ENCODE measurements at places on chromosomes 12 and 14.

DNA sequence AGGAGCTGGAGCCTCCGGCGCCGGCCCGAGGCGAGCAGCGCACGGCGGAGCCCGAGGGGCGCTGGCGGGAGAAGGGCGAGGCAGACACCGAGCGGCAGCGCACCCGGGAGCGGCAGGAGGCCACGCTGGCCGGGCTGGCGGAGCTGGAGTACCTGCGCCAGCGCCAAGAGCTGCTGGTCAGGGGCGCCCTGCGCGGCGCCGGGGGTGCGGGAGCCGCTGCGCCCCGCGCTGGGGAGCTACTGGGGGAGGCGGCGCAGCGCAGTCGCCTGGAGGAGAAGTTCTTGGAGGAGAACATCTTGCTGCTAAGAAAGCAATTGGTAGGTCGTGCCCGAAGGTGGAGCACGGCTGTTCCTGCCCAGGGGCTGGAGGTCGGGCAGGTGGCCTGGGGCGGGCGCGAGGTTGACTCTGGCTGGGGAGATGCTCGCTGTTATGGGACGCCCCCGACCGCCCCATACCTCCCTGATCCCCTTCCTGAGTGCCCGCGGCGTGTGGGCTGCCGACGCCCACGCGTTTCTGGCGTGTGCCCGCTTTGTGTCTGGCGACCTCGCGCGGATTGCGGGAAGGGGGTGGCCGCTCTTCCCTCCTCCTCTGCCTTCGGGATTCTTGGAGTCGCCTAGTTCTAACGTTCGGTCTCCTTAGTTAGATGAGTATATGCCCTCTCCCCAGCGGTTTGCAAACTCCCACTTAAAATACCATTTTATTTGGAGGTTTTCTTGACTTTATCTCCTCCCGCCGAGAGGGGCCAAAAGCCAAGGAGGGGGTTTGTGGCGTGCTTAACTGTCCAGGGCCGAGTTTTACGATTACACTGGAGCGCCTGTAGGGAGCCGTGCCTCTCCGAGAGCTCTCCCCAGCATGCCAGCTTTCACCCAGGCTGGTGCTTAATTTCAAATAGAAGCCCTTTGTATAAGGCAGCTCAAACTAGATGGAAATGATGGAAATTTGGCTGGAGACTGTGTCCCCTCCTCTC lies 752 bp downstream of the DACT1 start:
- peak; percentile 10 for DNase-seq

DNA sequence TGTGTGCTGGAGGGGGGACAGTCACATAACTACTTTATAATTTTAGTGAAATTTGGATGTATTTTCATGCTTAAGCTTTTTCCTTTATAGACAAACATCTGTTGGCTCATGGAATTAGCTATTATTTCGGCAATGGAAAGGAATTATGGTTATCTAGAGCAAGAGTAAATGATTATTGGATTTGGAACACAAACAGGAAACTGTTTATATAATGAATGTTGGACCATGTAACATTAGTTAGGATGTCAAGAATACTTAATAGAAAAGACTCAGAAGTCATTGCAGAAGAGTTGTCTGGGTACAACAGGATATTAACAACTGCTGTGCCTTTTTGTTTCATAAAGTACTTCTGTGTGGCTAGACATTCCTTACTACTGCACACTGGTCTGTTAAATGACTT lies 108.7 kb downstream of the OTOGL start:
- no peak for DNase-seq

DNA sequence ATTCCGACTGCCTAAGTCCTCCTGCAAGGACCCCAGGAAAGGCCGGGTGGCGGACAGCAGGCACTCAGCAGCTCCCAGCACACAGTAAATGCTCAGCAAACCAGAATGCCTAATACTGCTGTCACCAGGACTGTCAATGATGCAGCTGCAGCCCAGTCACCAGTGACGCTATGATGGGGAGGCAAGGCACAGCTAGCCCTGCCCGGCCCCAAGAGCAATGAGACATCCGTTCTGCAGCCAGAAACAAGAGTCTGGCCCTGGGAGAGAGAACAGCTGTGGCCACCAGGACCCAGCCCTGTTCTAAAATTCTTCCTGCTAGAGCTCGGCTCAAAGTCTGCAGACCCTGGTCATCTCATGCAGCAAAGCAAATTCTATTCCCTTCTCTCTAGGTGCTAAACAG lies 69.8 kb downstream of the NCOR2 start:
- peak; percentile 96 for DNase-seq

GRCh38 chr12:14395074-14395778 lies 29.7 kb downstream of the ATF7IP start:
- no peak for DNase-seq

GRCh38 chr14:42200957-42201356 lies 594.3 kb downstream of the LRFN5 start:
- DNase-seq = no peak

DNA sequence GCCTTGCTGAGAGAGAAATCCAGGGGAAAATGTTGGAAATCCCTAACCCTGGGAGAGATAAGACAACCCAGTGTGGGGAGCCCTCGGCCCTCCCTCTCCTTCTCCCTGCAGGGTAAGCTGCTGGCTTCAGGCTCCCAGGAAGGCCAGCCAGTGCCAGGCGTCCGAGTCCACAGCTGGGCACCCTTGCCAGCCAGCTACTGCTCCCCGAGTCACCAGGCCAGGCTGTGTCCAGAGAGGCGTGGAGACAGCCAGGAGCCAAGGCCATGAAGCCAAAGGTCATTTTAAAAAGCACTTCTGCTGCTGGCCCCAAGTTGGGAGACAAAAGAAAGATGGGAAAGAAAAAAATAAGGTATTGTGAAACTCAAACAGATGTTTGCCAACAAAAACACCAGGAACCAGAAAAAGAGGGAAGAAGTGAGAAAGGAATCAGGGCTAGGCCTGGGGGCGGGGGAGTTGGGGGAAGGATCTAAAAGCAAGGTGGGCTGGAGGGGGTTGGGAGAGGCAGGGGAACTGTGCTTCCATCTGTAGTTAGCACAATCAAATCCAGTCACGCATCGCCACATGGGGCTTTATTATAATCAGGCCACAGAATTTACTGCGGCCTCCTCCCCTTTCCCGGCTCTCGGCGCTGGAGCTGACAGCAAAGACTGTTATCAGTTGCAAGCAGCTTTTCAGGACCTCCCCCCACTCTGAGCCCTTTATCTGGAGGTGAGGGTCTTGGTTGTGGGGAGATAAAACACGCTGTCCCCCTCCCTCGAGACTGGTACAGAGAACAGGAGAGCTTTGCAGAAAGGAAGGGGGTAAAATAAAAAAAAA lies 33.5 kb downstream of the RBM19 start:
- DNase-seq = peak; percentile 69

DNA sequence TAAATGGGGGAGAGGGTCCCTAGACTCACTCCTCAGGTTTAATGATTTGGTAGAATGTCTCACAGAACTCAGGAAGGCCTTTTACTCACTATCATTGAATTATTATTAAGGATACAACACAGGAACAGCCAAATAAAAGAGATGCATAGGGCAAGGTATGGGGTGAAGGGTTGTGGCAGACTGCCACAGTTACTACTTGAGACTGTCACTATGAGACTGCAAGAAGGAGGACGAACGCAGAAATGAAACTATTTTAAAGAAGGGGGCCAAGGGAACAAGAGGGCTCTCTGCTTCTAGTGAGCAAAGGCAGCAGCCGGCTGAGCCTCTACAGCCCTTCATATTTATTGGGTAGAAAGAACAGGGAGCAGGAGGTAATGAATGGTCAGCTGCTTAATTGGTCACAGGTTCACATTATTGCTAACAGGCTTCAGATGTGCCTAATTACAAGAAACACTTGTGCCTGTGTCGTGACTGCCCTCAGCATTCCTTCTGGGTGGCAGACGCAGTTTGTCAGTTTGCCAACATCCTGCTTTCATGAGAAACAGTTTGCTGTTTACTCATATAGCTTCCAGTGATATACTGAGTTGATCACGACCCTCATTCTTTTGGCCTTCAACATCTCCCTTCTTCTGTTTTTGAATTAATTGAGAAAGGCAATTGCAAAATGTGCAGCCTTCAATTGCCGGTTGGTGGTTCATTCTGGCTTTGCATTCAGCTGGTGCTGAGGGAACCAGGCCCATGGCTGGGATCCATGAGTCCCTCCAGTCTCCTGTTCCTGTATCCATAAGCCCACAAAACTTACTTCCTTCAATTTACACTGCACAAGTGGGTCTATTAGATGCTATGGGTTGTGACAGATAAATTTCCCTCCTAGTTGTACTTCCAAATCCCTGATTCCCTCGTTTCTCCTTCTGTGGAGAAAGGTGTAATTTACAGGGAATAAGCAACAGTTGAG lies 82.8 kb upstream of the PLEKHG7 start:
- no peak for DNase-seq

DNA sequence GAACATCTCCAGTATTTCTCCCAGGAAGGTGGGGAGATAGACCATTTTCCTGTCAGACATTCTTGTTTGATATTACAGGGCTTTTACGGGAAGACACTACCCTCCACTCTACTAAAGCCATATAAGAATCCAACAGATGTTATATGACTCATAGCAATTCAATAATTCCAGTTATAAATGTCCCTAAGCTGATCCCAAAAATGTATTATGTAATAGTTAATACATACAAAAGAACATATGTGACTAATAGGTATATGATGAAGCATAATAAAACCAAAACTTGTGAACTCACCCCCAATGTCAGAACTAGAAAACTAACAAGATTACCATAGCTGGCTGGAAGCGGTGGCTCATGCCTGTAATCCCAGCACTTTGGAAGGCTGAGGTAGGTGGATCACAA lies 84.2 kb downstream of the EFCAB11 start:
- peak; percentile 87 for DNase-seq

DNA sequence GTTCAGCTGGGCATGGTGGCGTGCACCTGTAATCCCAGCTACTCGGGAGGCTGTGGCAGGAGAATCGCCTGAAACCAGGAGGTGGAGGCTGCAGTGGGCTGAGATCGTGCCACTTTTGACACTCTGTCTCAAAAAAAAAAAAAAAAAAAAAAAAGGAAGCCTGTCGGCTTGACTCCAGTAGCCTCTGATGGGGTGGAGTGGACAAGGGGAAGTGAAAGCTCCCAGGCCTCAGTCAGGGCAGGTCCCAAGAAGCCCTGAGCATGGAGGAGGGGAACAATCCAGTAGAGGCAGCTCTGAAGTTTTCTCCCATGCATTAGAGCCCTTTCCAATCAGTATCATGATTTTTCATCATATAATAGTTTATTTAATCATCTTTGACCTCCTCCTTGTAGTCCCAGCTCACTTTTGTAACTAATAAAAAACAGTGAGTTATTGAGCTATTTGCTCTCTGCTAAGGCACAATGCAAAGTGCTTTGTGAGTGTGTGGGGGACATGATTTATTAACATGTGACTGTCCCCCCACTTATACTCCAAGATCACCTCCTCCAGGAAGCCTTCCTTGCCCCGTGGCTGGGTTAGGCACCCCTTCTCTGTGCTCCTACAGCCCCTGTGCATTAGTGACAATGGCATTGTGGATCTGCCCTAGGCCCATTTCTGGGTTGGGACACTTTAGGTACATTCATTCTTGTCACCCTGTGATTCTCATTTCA lies 4.7 kb upstream of the SSH1 start:
- no peak for DNase-seq

DNA sequence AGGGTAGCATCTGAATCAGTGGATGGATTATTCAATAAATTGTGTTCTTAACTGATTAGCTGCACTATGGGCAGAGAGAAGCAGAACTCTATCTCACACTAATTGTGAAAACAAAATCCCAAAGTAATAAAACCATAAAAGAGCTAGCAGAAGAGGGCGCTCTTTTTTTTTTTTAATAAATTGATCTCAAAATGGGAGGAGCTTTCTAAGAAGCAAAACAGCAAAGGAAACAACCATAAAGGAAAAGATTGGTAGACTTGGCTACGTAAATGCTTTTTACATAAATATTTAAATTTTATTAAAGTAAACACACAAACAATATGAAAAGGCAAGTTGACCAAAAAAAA lies 1.5 kb upstream of the TM7SF3 start:
- DNase-seq = peak; percentile 62

GRCh38 chr14:61750708-61751474 lies 11.3 kb upstream of the SNAPC1 start:
- peak; percentile 59 for DNase-seq

GRCh38 chr12:132474237-132474741 lies 15.7 kb upstream of the FBRSL1 start:
- no peak for DNase-seq

DNA sequence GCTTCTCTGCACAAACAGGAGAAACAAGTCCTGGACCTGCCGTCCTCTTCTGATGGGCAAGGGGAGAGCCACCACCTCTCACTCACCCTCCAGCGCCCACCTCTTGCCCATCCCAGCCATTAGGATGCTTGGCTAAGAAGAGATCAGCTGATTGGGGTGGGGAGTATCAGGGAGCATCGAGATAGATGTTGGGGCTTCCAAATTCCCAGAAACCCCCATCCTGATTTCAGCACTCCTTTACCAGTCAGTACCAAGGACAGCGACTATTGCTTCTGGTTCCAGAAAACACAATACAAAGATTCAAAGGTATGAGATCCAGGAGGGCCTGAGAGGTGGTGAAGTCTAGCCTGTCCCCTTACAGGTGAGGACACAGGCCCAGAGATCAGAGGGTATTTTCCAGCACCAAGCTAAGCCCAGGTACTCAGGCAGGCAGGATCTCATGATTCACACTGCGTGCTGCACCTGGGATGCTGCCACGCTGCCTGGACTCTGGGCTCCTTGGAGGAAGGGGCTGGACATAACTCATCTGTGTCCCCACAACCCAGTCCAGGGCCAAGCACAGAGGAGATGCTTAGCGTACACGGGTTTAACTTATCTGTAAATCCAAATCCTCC lies 76.6 kb downstream of the TUNAR start:
- DNase-seq = peak; percentile 1

GRCh38 chr12:54882079-54882478 lies 27.8 kb downstream of the MUCL1 start:
- DNase-seq = no peak

GRCh38 chr14:55686713-55687112 lies 106.7 kb downstream of the KTN1 start:
- no peak for DNase-seq

GRCh38 chr12:180445-180844 lies 33.5 kb downstream of the SLC6A12 start:
- DNase-seq = no peak

- DNase-seq = no peak
These were observed 4.1 kb upstream of the RERG start for GRCh38 chr12:15225136-15225862.
